ENCODE measurements at places on chromosomes 2 and 18. TPM values are rescaled to one million over a fixed set of nuclear protein-coding genes. Genes with fewer than 3 reads are reported as not detected.

- DNase-seq = no peak
Measured at GRCh38 chr2:12020833-12021469, 274.5 kb downstream of the LPIN1 start.

GRCh38 chr2:1397350-1397749 is 15.9 kb upstream of the TPO start:
- DNase-seq = no peak

DNA sequence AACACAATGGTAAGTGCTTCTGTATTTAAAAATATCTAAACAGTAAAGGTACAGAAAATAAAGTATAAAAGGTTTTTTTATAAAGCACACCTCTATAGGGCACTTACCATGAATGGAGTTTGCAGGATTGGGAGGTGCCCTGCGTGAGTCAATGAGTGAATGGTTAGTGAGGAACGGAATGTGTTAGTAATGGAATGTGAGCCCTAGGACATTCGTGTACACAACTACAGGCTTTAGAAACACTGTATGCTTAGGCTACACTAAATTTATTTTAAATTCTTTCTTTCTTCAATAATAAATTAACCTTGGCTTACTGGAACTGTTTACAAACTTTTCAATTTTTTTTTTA is 337.9 kb upstream of the SLC39A10 start:
- DNase-seq = no peak

GRCh38 chr2:171830039-171830438 is 64.0 kb downstream of the SLC25A12 start:
- no peak for DNase-seq

DNA sequence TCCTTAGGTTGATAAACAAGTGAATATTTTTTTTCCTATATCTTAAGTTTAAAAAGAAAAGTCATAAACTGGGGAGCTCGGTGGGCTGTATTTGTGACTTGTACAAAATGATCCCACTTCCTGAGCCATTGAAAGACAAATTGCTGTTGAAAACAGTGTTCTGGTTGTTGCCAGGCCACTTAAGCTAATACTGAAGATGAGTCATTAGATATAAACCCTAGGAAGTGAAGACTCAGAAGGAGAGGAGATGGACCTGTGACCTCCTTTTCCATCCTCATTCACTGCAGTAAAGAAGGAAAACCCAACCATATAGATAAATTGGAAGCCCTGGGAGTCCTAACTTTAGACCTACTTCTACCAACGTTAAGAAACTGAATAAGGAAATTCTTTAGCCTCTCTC is 46.2 kb upstream of the SERPINE2 start:
- no peak for DNase-seq

DNA sequence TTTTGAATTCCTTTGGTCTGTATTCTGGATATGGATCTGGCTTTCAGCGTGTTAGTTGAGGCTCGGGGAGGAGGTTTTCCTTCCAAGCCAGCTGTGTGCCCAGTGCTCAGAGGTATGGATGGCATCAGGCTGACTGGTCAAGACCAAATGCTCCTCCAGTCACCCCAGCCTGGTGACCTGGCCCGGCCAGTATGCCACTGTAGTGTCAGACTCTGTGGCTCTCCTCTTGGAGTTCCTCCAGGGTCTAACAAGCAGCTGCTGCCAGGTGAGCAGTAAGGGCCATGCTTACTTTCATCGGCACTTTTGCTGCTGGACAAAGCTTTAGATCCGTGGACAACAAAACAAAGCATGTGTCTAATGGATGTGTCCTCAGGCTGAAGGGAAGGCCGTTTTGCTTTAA is 44.1 kb downstream of the CABLES1 start:
- DNase-seq = no peak

- no peak for DNase-seq
Measured at GRCh38 chr18:21522530-21522929, 78.0 kb downstream of the ESCO1 start.

DNA sequence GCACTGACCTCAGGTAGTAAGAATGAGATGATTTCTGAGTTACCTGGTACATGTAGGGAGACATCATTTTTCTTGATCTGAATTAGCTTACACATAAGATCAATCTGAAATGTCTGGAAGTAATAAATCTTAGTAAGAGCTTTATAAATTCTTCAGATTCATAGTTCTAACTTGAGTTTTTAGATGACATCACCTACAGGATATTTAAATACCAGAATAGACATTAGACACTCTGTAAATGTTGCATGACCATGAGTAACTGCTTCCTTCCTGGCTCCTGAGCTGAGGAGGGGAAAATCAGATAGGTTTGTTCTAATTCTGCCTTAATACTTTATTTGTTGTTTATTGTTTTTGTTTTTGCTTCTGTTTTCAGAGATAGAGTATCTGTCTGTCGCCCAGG is 181.8 kb downstream of the PHLPP1 start:
- DNase-seq = no peak

GRCh38 chr2:54504866-54505265 is 48.7 kb downstream of the SPTBN1 start:
- DNase-seq = no peak

Gene LONRF2
- polyA plus RNA-seq = not detected

Gene INPP5D
- polyA plus RNA-seq = 101 TPM

Gene NEB
- 0.10 TPM for polyA plus RNA-seq

Gene SLC5A6
- polyA plus RNA-seq = 15.4 TPM

Gene KIF5C
- polyA plus RNA-seq = 0.31 TPM

Gene SLC30A3
- not detected for polyA plus RNA-seq

Gene IL37
- not detected for polyA plus RNA-seq

Data from naive B cell (primary cell).